Urothelium cell line (cell line): ENCODE measurements at places on chromosomes 4 and X.
A peak's percentile ranks its signal among the peaks of the same experiment; 100 is the strongest.

DNA sequence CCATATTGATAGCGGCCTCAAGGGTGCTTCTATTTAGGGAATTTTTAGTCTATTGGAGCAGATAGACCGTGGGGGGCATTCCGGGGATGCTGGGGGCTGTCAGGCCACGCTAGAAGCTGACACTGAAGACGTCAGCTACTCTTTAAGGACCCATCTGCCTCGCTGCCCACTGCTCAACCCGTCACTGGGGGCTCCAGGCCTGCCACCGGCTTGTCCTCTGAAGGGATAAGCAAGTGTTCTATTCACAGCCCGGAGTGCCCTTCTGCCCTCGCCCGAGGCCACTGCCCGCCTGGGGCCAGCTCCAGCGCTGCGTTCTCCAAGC is 679 bp upstream of the MSL3 start:
- no peak for DNase-seq

- peak; percentile 13 for DNase-seq
Observed at GRCh38 chr4:28686618-28687017, 1826.0 kb downstream of the STIM2 start.

- no peak for DNase-seq
Observed at GRCh38 chrX:121151293-121151692, 103.9 kb downstream of the GLUD2 start.

DNA sequence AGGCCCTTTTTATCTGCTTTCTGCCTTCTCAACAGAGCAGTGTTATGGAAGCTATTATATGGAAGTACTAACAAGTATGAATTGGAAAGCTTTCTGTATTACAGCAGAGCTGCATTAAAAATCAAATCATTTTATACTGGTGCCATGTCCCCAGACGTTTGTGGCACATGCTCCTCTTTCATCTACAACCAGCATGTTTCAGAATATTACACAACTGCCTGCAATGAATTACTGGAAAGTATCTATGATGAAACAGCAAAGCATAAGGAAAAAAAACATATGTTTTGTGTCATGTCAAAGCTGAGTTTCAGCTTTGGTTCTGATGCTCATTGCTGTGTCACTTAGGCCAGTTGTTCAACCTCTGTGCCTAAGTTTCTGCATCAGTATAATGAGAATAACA is 576.8 kb downstream of the GBA3 start:
- DNase-seq = no peak

GRCh38 chrX:154417157-154417556 is 5.8 kb downstream of the TAFAZZIN start:
- no peak for DNase-seq

GRCh38 chr4:182062936-182063335 is 180.3 kb upstream of the TENM3 start:
- DNase-seq = peak; percentile 51

- no peak for DNase-seq
Observed at GRCh38 chr4:43148481-43148880, 256.0 kb downstream of the GRXCR1 start.

- DNase-seq = no peak
Observed at GRCh38 chrX:80984118-80984517, 174.4 kb upstream of the BRWD3 start.

GRCh38 chrX:17465201-17465600 is 90.2 kb downstream of the NHS start:
- no peak for DNase-seq

- DNase-seq = no peak
Observed at GRCh38 chr4:138948918-138949317, 66.7 kb upstream of the NOCT start.

- peak; percentile 70 for DNase-seq
Observed at GRCh38 chrX:47831788-47832187, 4.9 kb upstream of the ZNF81 start.

DNA sequence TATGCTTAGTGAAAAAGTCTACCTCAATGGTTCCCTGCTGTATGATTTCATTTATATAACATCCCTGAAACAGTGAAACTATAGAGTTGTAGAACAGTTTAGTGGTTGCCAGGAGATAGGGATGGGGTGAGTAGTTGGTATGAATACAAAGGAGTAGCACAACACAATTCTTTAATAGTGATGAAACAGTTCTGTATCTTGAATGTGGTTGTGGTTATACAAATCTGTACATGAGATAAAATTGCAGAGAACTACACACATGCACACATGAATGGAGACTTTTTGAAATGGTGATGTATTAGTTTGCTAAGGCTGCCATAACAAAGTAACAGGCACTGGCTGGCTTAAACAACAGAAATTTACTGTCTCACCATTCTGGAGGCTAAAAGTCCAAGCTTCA is 677.1 kb downstream of the ADGRL3 start:
- no peak for DNase-seq

- DNase-seq = no peak
Observed at GRCh38 chr4:140875746-140876452, 119.7 kb upstream of the TBC1D9 start.

DNA sequence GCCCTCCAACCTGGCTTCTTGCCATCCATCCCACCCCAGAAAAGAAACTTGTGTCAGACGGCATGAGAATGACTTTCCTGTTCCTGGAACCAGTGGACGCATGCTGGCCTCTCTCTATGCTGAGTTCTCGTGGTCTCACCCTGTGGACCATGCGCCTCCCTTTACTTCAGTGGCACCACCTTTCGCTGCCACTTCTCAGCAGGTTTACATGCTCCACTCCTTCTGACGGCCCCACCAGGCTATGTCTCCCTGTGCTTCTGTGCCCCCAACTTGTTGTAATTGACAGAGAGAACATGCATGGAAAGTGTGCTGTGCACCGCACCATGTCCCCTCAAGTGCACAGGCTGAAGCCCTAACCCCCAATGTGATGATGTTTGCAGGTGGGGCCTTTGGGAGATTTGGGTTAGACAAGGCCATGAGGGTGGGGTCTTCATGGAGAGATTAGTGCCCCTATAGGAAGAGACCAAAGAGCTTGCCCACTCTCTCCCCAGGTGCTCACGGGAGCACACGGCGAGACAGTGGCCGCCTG is 3.1 kb upstream of the PPP2R2C start:
- no peak for DNase-seq

- DNase-seq = no peak
Observed at GRCh38 chr4:153375303-153375702, 30.8 kb downstream of the MND1 start.

DNA sequence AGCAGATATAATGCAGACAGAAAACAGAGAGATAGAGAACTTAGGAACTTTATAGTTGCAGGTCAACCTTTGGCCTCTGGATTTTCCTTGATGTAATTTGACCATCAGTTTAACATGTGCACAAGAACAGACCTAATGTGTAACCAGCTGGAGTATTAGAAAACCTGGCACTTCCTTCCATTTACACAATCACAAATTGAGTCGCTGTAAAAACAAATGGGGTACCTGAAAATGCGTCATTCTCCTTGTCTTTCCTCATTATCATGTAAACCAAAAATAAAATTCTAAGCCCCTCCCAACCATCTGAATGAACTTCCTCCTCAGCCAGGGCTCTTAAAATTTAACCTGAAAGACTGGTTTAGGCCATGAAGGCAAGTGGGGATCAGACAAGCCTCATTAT is 358.4 kb upstream of the MAGEB16 start:
- DNase-seq = no peak

- no peak for DNase-seq
Observed at GRCh38 chr4:13118633-13119032, 365.5 kb downstream of the RAB28 start.

DNA sequence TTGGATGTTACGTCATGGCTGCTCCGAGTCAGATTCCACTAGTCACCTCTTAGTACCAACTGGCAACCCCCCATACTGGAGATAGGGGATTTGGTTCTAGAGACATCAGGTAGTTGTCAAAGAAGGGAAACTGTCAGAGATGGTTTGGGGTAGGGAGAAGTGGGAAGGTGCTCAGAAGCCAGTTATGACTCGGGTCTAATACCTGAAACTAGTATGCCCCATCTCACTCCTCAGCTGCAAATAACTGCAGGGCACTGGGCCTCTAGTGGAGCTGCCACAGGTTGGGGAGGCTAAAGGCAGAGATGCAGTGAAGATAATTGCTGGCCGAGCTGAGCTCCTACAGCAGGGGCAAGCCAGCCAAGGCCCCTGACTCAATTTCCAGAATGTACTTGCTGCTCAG is 30.0 kb downstream of the OTUD6A start:
- no peak for DNase-seq

- DNase-seq = no peak
Observed at GRCh38 chr4:156138781-156139280, 185.2 kb upstream of the CTSO start.

GRCh38 chr4:152431291-152431690 is 104.6 kb downstream of the FBXW7 start:
- no peak for DNase-seq

- no peak for DNase-seq
Observed at GRCh38 chr4:159420162-159421057, 317.5 kb downstream of the RAPGEF2 start.

DNA sequence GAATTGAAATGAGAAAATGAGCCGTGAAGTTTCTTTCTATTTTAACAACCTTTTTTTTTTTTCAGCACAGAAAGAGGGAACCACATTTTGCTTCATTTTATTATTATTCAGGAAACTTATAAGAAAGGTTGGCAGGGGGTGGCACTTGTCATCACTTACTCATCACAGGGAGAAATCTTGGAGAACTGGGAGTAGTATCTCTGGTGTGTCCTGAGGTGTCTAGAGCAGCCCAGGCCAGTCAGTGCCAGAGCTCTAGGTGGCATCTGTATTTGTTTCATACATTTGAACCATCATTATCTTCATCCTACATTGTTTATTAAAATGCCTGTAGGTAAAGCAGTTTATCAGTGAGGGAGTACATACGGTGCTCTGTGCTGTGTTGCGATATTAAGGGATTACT is 43.8 kb upstream of the ARHGAP24 start:
- DNase-seq = no peak

DNA sequence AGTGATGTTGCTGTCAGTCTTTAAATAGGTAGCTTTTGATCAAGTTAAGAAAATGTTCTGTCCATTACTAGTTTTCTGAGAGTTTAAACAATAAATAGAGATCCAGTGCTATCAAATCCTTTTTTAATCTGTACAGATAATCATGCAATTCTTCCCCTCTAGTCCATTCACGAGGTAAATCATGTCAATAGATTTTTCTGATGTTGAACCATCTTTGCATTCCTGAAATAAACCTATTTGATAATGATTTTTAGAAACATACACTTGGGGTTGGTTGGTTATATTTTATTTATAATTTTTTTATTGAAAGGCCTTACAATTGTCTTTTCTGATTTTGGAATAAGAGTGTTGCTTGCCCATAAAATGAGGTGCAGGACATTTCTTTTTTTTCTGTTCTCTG is 95.0 kb downstream of the FAM53A start:
- DNase-seq = no peak

- no peak for DNase-seq
Observed at GRCh38 chr4:87216469-87216868, 3.9 kb downstream of the KLHL8 start.

DNA sequence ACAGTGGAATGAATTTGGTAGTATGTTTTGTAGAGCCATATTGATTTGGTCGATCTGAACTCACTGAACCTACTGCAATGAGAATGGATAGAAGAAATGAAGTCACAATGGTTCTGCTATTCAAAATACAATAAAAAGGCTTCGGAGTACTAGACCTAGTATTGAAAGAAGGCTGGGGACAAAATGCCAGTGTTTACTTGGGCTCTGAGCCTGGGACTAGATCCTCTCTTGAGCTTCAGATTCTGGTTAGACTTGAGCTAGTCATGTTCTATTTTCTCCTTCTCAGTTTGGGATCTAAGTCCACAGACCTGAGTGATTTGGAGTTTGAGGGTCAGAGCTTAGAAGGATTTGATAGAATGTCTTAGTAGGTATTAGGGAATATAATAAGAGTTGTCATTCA is 9.9 kb downstream of the INTS12 start:
- DNase-seq = no peak

DNA sequence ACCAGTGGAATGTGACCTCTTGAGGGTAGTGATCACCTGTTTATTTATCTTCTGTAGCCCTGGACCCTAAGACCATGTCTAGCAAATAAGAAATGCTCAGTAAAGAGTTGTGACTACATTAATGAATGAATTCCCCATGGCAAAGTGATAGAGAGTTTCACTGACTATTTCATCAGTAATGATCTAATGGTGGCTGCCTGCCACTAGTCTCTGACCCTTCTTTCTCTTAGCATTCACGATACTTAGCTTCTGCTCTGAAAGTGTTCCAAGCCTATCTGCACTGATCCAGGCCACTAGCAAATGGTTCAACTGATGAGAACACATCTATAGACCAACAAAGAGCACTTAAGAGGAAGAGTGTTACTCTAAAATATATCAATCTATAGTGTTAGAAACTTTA is 50.0 kb upstream of the RASGEF1B start:
- DNase-seq = no peak

DNA sequence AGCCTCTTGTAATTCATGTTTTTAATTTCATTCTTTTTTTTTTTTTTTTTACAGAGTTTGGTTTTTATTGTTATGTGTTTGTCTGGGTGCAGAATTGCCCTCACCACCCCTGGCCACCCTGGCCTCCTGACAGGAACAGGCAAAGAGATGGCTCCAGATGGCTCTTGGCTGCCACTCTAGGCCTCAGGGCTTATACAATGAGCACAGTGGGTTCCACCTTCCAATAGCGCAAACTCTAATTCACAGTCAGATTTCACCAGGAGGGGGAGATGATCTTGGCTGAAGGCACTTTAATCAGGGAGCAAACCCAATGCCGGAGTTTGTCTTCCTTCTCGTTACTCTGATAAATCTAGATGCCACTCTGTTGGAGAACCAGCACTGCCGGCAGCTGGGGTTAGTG is 24.8 kb downstream of the CPE start:
- no peak for DNase-seq

GRCh38 chrX:14698790-14699189 is 169.5 kb downstream of the GLRA2 start:
- DNase-seq = no peak
